ENCODE measurements at places on chromosomes 4 and X. TPM values are rescaled to one million over a fixed set of nuclear protein-coding genes. Genes with fewer than 3 reads are reported as not detected.

DNA sequence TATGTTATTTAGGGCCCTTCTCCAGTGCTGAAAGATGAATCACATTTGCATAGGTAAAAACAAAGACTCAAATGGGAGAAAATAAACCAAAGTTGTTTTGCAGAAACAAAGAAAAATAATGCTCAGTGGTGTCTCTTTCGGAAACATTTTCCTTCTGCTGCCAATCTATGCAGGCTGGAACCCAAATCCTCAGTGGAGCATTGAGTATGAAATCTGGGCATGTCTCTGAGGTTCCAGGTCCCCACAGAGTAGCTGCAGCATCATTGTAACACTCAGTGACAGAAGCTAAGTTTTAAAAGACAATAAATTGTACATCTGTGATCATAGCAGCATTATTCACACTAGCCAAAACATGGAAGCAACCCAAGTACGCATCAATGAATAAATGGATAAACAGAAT lies 303.6 kb downstream of the FBXW7 start:
- DNase-seq = no peak
- no peaks in the 10 kb centered on the region for H3K36me3 ChIP-seq
- H3K27me3 ChIP-seq = no peaks in the 10 kb centered on the region

DNA sequence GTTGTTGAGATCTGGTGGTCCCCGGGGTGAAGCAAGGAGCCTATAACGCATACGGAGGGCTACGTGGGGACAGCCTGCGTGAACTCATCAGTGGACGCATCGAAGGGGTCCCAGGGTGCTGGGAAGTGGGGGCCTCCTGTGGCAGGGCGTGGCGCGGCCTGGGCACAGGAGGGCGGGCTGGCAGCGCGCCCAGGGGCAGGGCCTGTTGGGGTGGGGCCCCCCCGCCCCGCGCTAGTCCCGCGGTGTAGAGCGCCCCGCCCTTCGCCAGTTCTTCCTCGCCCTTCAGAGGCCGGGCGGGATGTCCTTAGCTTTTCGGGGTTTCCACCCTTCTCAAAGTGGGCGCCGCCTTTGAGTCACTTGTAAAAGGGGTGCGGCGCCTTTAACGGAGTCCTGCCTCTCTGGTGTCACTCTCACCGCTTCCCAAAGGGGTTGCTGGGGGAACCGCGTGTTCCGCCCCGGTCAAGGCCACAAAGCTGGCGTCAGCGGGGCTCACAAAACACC lies 632 bp downstream of the PLP2 start:
- peak; percentile 41 for DNase-seq
- H3K36me3 ChIP-seq = peaks cover 19% of the 10 kb centered on the region
- H3K27me3 ChIP-seq = no peaks in the 10 kb centered on the region
- peak overlapping the region; percentile 65 for H3K4me3 ChIP-seq

GRCh38 chrX:19577181-19577810 lies 62.0 kb upstream of the MAP3K15 start:
- no peaks in the 10 kb centered on the region for H3K27me3 ChIP-seq
- H3K36me3 ChIP-seq = no peaks in the 10 kb centered on the region
- peak overlapping the region; percentile 26 for H3K27ac ChIP-seq
- no peak overlapping the region for H3K4me3 ChIP-seq
- H3K4me1 ChIP-seq = no peaks in the 10 kb centered on the region
- no peak for DNase-seq

- no peak overlapping the region for H3K27ac ChIP-seq
- no peaks in the 10 kb centered on the region for H3K36me3 ChIP-seq
- H3K4me1 ChIP-seq = no peaks in the 10 kb centered on the region
- no peak overlapping the region for H3K4me3 ChIP-seq
- no peak for DNase-seq
Observed at GRCh38 chrX:8090482-8090881, 80.6 kb downstream of the VCX2 start.

DNA sequence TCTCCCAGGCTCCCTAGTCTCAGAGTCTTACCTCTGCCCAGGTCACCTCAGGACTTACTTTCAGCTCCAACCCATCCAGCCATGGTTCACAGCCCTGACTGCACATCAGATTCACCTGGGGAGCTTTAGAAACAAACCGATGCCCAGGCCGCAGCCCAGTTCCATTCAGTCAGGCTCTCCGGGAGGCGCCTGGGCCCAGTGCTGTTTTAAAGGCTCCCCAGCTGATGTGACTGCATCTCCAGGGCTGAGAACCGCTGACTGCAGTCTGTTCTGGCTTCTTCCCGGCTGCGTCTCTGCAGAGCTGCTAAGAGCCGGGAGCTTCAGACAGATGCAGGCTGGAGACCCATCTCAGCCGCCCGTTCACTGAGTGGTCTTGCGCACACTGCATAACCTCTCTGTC lies 44.4 kb upstream of the LGI2 start:
- no peak overlapping the region for H3K27ac ChIP-seq
- H3K27me3 ChIP-seq = no peaks in the 10 kb centered on the region
- no peaks in the 10 kb centered on the region for H3K36me3 ChIP-seq
- no peaks in the 10 kb centered on the region for H3K4me1 ChIP-seq
- no peak for DNase-seq
- H3K4me3 ChIP-seq = no peak overlapping the region

- H3K4me1 ChIP-seq = peaks cover 87% of the 10 kb centered on the region
- no peak overlapping the region for H3K4me3 ChIP-seq
- no peaks in the 10 kb centered on the region for H3K27me3 ChIP-seq
- no peak for DNase-seq
- peak overlapping the region; percentile 90 for H3K27ac ChIP-seq
Observed at GRCh38 chr4:151690164-151690870, 70.5 kb downstream of the GATB start.

DNA sequence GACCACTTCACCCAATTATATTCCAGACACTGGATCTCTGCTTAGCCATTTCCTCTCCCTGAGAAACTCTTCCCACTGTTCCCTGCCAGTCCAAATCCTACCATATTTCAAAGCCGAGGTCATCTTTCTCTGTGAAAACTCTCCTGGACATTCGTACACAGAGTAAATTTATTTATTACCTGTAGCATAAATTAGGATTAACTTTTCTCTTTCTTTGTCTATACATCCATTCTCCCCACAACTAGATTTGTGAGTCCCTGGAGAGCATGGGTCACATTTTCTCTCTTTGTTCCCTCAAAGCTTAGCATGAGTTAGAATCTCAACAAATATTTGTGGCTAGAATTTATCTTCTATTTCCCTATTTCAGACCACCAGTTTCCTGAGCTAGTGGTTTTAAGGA lies 27.8 kb upstream of the SMIM10 start:
- H3K27me3 ChIP-seq = no peaks in the 10 kb centered on the region
- H3K4me1 ChIP-seq = no peaks in the 10 kb centered on the region
- DNase-seq = no peak
- no peak overlapping the region for H3K27ac ChIP-seq

DNA sequence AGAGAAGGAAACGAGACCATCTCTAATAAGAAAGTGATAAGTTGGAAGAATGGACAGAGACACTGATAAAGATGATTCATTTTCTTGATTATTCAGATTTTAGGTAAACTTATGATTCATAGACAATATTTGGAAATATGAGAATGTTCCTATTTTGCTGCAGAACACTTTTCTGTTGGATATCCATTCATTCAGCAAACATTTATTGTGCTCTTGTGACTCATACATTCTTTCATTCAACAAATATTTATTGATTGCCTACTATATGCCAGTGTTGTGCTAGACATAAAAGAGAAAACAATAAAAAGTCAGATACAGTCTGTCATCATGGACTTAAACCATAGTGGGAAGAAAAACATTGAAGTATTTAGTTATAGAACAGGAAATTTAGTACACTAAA lies 1232.0 kb downstream of the STIM2 start:
- H3K27ac ChIP-seq = no peak overlapping the region
- no peaks in the 10 kb centered on the region for H3K36me3 ChIP-seq
- H3K4me1 ChIP-seq = no peaks in the 10 kb centered on the region

DNA sequence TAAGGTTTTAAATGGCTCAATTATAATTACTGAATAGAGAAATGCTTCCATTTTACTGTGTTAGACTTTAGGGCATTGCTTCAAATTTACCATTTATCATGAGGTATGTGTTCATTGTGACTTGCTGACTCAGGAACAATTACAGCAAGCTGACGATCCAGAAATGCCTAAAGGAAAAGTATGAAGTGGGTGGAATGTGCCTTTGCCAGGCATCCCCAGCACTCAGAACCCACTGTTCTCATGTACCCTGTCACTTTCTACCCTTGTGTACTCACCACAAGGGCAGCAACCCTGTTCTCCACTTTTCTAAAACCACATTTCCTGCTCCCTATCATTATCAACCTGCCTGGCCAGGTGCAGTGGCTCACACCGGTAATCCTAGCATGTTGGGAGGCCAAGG lies 41.5 kb downstream of the QRFPR start:
- DNase-seq = no peak
- no peak overlapping the region for H3K4me3 ChIP-seq
- no peaks in the 10 kb centered on the region for H3K4me1 ChIP-seq
- H3K36me3 ChIP-seq = no peaks in the 10 kb centered on the region
- no peak overlapping the region for H3K27ac ChIP-seq
- no peaks in the 10 kb centered on the region for H3K27me3 ChIP-seq

HTR2C gene
- not detected for total RNA-seq

CHRNA9 gene
- total RNA-seq = not detected

PGRMC1 gene
- total RNA-seq = 14.4 TPM

TRAM1L1 gene
- not detected for total RNA-seq

YY2 gene
- 0.92 TPM for total RNA-seq
